Activated CD8-positive, alpha-beta memory T cell treated with anti-CD3 and anti-CD28 coated beads, Interleukin-2, amount 10 ng/mL, durations not matched to agents 7 days and 5 days (primary cell): ENCODE measurements at places on chromosomes 12 and 14. TPM values are rescaled to one million over a fixed set of nuclear protein-coding genes. Genes with fewer than 3 reads are reported as not detected.

DNA sequence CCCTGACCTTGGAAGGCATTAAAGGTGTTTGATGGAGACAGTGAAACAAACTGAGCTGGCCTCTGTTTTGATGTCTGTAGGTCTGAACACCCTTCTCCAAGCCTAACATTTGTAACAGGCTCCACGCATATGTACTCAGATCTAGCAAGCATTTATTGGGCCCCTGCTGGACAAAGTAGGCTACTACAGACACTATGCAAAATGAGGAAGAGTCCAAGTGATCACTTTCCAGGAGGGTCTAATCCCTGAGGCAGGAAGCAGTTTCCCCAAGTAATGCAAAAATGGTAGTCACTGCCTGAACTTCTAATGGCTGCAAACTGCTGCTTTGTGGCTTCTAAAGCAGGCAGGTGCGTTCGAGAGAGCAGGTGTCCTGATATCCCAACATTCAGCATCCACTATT is 405.8 kb downstream of the MED13L start:
- peaks cover 9% of the 10 kb centered on the region for H3K4me1 ChIP-seq
- peaks cover 27% of the 10 kb centered on the region for H3K27me3 ChIP-seq
- DNase-seq = no peak
- H3K27ac ChIP-seq = no peak overlapping the region

- peaks cover 22% of the 10 kb centered on the region for H3K4me1 ChIP-seq
- peaks cover 37% of the 10 kb centered on the region for H3K27me3 ChIP-seq
- H3K4me3 ChIP-seq = no peak overlapping the region
- H3K27ac ChIP-seq = no peak overlapping the region
- H3K36me3 ChIP-seq = peaks cover 1% of the 10 kb centered on the region
These were observed 4.1 kb downstream of the PELI2 start for GRCh38 chr14:56122301-56122700.

Gene SCNN1A
- total RNA-seq = 0.49 TPM

- peaks cover 67% of the 10 kb centered on the region for H3K27me3 ChIP-seq
- H3K4me1 ChIP-seq = peaks cover 5% of the 10 kb centered on the region
- no peak for DNase-seq
- no peaks in the 10 kb centered on the region for H3K36me3 ChIP-seq
These were observed 248.8 kb downstream of the APAF1 start for GRCh38 chr12:98893675-98894411.

DNA sequence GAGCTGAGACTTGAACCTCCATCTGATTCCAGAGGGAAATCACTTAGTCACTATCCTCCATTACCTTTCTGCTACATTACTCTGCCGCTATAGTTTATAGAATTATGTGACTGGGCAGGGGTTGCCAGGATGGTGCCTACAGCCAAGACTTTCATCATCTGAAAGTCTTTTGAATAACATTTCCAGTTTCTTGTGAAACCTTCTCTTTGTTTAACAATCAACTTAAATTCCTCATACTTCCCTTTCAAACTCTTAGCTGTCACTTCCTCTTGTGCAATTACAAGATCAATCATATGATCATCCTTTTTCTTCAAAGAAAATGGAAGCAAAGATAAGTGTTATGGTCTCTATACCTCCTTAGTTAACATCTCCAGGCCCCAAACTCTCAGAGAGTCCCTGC is 25.4 kb upstream of the PELI2 start:
- H3K27ac ChIP-seq = no peak overlapping the region
- no peak overlapping the region for H3K4me3 ChIP-seq
- H3K4me1 ChIP-seq = no peaks in the 10 kb centered on the region
- no peaks in the 10 kb centered on the region for H3K36me3 ChIP-seq
- H3K27me3 ChIP-seq = peaks cover 24% of the 10 kb centered on the region

- H3K27ac ChIP-seq = no peak overlapping the region
- H3K27me3 ChIP-seq = no peaks in the 10 kb centered on the region
- H3K36me3 ChIP-seq = no peaks in the 10 kb centered on the region
- no peak overlapping the region for H3K4me3 ChIP-seq
- DNase-seq = no peak
These were observed 39.8 kb downstream of the PRIMA1 start for GRCh38 chr14:93748208-93749075.

- H3K36me3 ChIP-seq = peaks cover 11% of the 10 kb centered on the region
- H3K27ac ChIP-seq = no peak overlapping the region
- no peak for DNase-seq
- no peaks in the 10 kb centered on the region for H3K27me3 ChIP-seq
- no peak overlapping the region for H3K4me3 ChIP-seq
These were observed 100.6 kb downstream of the ETV6 start for GRCh38 chr12:11749943-11750690.

DNA sequence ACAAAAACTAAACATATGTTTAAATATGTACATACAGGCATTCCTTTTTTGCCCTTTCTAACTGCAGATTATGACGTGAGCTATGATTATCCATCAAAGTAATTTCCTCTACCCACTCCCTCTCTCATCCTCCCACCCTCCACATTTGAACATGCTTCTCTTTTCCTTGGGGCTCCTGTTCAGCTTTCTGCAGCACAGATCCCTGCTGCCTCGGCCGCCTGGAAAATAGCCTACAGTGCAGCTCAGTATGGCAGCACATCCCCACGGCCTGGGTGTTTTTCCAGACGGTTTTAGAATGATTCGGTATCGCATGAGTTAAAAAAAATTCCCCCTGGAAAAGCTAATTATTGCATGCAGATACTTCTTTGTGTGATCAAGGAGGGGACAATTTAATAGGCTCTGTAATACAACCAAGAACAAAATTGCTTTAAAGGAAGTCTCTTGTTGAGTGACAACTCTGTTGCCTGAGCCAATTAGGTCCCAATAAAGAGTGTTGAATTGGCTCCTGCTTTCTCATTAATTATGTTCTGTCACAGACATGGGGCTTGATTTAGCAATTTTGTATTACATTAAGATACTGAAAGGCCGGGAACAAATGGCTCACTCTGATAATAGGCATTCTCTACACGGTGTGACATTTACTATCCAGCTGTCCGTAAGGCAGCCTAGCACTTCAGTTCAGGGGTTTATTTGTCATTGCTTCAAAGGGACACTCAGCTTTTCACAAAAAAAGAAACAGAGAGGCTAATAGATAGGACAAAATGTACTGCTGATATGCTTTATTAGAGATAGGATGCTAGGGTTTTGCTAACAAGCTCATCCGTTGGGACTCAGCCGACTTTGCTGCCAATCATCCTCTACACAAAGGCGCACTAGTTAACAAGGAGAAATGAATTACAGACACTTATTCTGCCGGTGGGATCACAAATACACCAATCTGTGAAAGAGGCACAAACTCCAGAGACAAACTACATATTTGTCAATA is 285.8 kb upstream of the G2E3 start:
- DNase-seq = no peak
- H3K27ac ChIP-seq = no peak overlapping the region
- peaks cover 1% of the 10 kb centered on the region for H3K4me1 ChIP-seq
- no peaks in the 10 kb centered on the region for H3K36me3 ChIP-seq

Gene NXPH4
- total RNA-seq = 0.68 TPM

GRCh38 chr12:76623931-76624330 is 64.4 kb upstream of the OSBPL8 start:
- H3K27me3 ChIP-seq = no peaks in the 10 kb centered on the region
- no peak overlapping the region for H3K4me3 ChIP-seq
- DNase-seq = no peak
- peaks cover 4% of the 10 kb centered on the region for H3K4me1 ChIP-seq
